NCI-H748 treated with DMSO at 0.1 percent for 48 hours (cell line): ENCODE measurements at places on chromosomes 3 and 15.

- no peak for DNase-seq
Measured at GRCh38 chr3:140441006-140441405, 236.9 kb upstream of the TRIM42 start.

GRCh38 chr3:29176501-29176900 lies 104.4 kb upstream of the RBMS3 start:
- peak; percentile 46 for DNase-seq

DNA sequence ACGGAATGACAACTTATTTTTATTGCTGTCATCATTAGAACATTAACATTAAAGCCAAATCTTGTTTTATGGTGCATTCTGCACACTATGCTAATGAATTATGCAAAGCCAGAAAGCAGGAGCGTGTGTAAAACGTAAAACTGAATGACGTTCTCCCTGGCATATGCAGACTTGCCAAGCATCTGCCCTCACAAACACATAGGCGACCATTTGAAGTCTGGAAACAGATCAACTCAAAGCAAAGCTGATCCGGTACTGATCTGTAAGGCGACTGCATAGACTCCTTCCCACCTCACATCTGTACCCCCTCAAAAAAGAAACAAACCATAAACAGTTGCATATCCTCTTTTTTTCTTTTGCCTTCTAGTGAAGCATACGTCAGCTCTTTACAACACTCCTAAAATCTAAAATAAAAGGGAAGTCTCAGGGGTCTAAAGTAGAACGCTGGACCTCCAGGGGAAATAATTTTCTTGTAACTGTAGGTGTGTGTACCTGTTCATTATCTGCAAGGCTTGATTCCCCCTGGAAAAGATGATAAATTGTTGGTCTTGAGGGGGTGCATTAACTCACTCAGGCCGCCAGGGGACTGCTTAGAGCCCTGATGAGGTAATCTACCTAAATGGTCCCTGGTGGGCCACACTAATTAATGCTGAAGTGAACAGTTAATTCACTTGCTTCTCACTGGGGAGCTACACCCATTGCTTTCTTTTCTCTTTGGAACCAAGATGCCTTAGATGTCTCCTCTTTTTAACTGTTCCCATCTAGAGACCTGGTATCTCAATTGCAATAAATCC lies 231.4 kb downstream of the CDIN1 start:
- DNase-seq: no peak

DNA sequence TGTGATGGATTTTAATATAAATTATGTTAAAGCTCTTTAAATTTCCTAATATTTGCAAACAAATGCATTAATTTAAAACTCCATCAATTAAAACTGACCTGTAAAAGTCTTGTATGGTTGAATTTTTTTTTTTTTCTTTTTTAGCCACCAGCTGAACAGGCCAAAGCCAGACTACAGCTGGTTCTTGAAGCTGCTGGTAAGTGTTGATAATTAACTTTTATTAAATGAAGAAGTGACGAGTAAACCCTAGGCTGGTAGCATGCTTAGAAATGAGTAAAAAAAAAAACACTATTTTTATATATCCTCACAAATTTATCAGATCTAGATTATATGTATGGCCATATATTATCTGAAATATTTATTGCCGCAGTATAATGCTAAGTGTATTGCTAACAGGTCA lies 216.3 kb upstream of the MLF1 start:
- DNase-seq: no peak

DNA sequence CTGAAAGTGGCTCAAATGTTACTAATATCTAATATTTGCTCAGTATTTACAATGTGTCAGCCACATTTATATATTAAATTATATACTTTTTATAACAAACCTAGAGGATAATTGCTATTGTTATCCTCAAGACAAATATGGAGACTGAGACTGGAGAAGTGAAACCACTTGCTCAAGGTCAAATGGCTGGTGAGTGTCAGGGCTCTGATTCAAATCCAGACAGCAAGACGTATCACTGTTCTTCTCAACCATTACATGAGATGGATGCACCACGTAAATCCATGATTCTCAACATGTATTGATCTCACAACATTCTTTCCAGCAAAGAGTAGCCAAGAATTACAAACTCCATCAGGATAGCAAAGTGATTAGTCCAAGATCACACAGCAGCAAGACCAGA lies 53.8 kb upstream of the CPB1 start:
- no peak for DNase-seq
